ENCODE measurements at places on chromosomes 6 and 20. TPM values are rescaled to one million over a fixed set of nuclear protein-coding genes. Genes with fewer than 3 reads are reported as not detected.

RFX6 gene
- not detected for polyA plus RNA-seq

ERVFRD-1 gene
- not detected for polyA plus RNA-seq

KCNQ2 gene
- polyA plus RNA-seq, result 8.7 TPM

RAET1L gene
- not detected for polyA plus RNA-seq

CDYL gene
- 3.8 TPM for polyA plus RNA-seq

ASIP gene
- not detected for polyA plus RNA-seq

ANKEF1 gene
- 2.5 TPM for polyA plus RNA-seq

FAM83C gene
- polyA plus RNA-seq, result not detected

SLC17A2 gene
- polyA plus RNA-seq, result not detected

CYP39A1 gene
- 22.6 TPM for polyA plus RNA-seq

OPRM1 gene
- 2.8 TPM for polyA plus RNA-seq

TENT5A gene
- polyA plus RNA-seq, result 5.0 TPM

RHAG gene
- polyA plus RNA-seq, result not detected

C20orf141 gene
- polyA plus RNA-seq, result not detected

NNAT gene
- 42.2 TPM for polyA plus RNA-seq

DEF6 gene
- 0.66 TPM for polyA plus RNA-seq

ACSS1 gene
- 2.3 TPM for polyA plus RNA-seq

VSTM2L gene
- polyA plus RNA-seq, result 23.6 TPM

ELOVL2 gene
- 9.4 TPM for polyA plus RNA-seq

EYA4 gene
- polyA plus RNA-seq, result not detected

TREML2 gene
- not detected for polyA plus RNA-seq

ARID1B gene
- polyA plus RNA-seq, result 121 TPM

SLC12A5 gene
- polyA plus RNA-seq, result 498 TPM

VPS16 gene
- polyA plus RNA-seq, result 27.7 TPM
